ENCODE measurements at places on chromosomes 1 and 21.

DNA sequence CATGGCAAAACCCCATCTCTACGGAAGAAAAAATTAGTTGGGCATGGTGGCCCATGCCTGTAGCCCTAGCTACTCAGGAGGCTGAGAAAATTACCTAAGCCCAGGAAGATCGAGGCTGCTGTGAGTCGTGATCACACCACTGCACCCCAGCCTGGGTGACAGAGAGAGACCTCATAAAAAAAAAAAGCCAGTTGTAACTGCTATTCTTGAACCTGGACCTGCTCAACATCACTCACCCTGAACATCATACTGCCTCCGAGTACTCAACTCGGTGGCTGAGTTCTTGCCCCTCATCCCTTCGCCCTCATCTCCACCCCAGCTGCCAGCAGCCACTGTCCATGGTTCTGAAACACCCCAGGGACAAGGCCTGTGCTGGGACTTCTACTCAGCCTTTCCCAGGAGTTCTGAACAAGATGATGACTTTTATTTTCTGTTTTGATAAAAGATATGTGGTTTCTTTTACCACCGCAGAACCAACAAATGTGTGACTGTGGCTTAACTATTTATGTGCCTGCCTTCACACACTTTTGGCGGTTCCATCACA, 5.4 kb upstream of the DISP3 start:
- no peak for DNase-seq

GRCh38 chr1:223233019-223233409, 90.0 kb upstream of the TLR5 start:
- no peak for DNase-seq

- no peak for DNase-seq
These were observed 221.1 kb upstream of the PBX1 start for GRCh38 chr1:164337885-164338284.

DNA sequence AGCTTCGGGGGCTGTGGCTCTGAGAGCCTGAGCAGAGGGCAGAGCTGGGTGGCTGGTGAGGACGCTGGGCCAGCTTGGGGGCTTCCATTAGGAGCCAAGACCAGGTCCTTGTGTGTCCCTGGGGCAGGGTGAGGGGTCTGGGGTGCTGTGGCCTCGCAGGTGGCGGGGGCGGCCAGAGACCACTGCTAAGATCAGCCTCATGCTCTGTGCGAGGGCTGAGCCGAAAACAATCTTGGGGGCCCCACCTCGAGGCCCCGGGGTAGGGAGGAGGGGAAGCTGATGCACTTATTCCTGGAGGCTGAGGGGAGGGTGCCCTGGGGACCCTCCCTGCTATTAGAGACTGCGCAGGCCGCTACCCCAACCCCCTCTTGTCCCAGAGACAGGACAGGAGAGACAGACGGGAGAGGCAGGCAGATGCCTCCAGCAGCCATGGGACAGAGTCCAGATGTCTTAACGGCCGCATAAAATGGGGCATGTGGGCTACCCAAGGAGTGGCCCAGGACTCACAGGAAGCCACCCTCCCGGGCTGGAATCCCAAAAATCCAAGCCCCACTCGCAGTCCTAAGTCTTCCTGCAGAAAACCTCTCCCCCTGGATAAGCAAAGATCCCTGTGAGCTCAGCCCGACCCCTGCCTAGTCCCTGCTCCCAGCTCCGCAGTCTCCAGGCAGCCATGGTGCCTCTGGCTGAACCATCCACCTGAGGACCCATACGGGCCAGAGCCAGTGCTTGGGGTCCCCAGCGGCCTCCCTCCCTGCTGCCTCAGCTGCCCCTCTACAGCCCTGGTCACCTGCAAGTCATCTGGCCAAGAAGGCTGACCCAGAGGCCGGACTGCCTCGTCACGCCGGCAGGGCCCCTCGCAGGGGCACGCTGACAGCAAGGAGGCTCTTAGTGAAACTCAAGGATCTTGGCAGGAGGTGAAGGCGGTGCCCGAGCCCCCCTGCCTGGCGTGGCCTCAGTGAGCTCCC, 43.6 kb upstream of the COL18A1 start:
- DNase-seq, result no peak

GRCh38 chr1:200491103-200491502, 81.3 kb upstream of the ZNF281 start:
- no peak for DNase-seq

GRCh38 chr21:43597540-43598250, 61.6 kb downstream of the HSF2BP start:
- no peak for DNase-seq

DNA sequence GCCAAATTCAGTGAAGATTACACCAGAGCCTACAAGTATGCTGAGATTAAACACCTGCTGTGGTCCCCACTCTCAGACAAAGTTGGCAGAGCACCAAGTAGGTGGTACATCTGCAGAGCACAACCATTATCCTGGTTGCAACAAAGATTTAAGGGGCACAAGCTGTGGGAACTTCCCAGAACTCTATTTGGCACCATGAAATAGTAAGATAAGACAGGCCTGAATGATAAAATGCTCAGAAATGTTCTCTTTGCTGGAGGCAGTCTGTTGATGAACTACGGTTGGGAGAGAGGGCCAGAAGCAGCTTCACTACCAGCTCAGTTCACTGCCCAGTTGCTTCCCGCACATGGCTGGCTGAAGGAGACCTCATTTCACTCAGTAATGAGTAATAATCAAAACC, 19.9 kb downstream of the RPL5 start:
- no peak for DNase-seq

DNA sequence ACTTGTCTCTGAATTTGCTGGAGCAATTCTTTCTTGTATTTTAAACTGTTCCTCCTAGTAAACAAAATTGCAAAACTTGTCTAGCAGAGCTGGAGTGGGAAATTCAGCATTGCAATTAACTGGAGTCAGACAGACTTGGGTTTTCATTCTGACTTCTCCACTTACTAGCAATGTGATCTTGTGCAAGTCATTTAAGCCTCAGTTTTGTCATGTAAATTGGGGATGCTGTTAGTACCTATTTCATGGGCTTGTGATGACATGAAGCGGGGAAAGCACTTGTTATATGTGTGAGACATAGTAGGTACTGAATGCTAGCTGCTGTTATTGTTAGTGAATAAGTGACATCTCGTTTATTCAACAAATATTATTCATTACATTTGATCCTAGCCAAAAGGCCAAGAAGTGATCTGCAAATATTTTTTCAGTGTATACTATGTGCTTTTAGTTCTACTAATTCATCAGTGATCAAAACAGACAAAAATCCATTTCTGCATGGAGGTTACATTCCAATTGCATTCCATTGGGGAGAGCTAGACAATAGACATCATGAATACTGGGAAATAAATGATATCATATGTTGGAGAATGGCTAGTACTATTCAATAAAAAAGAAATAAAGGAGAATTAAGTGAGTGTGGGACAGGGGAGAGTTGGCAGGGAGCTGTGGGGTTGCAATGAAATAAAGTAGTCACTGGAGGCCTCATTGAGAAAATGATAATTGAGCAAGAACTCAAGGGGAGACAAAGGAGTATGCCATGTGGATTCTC, 47.1 kb downstream of the CACHD1 start:
- DNase-seq, result peak; percentile 55

DNA sequence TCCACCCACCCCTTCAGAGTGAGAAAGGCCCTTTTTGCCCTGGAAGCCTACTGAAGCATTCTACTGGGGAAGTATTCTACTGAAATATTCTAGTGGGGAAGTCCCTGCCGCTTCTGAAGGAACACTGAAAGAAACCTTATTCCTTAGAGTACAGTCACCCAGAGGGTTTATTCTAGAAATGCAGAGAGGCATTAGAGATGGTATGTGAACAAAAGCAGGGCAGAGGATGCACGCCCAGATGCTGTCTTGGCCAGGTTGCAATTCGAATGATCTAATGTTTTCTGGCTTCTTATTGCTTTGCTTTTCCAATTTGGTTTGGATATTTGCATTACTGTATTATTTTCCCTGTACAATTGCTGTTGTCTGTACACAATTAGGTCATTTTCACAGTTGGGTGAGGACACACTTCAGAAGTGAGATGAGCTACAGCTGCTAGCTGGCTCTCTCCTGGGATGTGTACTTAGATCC, 37.1 kb downstream of the CCN1 start:
- peak; percentile 18 for DNase-seq

GRCh38 chr1:88399690-88400089, 284.4 kb upstream of the PKN2 start:
- DNase-seq, result no peak

DNA sequence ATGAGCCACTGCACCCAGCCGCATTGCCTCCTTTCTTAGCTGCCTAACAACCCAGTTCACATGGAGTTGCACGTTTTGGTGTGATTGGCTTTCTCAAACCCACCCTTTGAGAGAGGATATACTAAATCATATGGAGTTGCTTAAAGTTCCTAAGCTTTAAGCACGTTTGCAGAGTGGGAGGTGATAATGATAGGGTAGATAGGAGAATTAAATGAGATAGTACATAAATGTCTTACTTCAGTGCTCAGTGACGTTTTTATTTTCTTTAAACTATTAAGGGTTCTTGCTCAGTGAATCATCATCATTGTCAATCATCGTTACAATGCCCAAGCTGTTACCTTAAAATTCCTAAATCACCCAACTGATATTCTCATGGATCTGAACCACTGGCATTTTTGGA, 2.9 kb upstream of the SH3D21 start:
- no peak for DNase-seq

DNA sequence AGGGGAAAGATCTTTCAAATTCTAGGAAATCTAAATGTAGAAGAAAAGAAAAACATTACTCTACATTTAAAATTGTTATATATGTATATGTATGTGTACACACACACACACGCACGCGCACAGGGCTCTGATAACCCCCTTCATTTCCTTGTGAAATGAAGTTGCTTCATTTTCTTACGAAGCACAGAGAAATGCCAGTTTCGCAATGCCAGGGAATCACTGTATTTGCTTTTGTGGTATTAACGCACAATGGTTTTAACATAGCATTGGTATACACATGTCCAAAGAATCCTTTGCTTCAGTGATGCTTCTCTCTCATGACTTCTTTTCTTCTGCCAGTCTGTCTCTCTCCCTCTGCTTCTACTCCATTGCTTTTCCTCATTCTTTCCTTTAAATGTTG, 8.4 kb upstream of the DDAH1 start:
- DNase-seq, result no peak

DNA sequence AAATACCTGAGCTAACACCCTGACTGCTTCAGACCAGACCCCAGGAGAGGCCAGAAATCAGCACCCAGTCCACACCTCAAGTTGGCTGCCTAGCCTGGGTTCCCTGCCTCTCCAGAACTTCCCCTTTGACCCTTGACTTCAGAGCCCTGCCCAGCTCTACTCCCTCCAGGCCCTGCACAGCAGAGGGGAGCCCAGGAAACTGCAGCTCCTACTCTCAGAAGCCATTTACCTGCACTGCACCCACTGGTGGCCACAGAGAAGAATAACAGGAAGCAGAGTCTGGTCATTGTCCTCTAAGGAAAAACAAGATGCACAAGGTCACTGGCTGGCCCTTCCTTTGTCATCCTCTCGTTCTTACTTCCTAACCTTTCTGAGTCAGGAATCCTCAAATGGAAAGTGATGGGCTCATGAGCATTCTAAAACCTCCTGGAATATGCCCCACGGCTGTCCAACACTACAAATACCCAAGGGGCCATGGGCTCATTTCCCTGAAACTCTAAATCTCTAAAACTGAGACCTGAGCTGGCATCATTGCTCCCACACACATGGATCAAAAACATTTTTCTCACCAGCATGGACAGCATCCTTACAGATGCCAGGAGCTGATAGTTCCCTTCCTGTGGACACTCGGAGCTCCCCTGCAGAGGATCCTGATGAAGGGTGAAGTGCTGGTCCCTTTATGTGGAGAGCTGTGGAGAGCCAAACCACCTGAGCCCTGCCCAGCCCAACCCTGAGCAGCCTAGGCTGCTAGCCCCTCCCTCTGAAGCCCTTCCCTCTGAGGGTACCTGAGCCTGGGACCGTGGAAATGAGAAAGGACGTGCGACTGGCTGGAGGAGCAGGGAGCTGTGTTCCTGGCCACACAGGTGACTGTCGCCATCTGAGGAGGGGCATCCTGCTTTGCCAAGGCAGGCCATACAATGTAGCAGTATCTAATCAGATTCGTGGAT, at the start of gene ITLN2:
Gene ITLN2 (minus strand): TSS at position 652 of the 947 bp plus-strand sequence. CDS start 68 bp downstream, at position 584.
- DNase-seq, result peak; percentile 36

GRCh38 chr1:71986160-71986559, 296.2 kb downstream of the NEGR1 start:
- no peak for DNase-seq

DNA sequence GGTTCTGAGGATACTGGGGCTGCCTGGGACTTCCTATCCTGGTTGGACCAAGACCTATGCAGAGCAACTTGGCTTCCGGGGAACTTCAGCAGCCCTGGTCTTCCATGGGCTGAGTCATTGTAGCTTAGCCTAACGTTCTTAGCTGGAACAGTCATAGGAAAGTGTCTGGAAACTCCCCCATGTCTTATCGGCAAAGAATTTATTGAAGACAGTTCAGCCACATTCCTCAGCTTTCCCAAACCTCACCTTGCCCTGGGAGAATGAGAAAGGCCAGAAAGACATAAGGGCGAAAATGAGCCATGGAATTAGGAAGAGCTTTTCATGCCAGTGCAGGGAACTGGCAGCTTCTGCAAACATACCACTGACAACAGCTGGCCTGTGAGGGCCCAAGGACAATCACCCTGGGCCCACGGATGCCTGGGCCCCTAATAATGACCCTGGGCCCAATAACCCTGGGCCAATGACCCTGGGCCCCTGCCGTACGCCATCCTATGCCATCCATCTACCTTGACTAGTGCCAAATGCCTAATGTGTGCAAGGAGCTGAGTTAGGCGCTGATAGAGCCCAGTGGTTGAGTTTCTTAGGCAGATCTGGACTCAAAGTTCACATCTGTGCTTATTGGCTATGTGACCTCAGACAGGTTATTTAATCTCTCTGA, 114.4 kb upstream of the GADD45A start:
- peak; percentile 98 for DNase-seq

- no peak for DNase-seq
These were observed 1682.7 kb downstream of the BRINP3 start for GRCh38 chr1:188794969-188795368.

DNA sequence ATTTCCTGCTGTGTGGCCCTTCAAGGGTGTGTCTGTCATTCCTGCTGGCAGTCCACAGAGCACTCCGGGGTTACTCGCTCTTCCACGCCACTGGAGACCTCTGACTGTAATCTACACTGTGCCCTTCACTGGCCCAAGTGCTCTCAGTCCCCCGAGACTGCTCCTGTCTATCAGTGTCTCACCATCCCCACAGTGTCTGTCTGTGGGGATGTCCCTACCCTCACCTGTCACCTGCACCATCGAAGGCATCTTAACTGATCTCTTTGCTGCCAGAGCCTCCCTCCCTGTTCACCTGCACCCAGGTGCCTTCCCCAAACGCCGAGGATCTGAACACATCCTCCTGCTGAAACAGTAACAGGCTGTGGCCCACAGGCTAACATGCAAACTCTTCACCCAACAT, 136.7 kb downstream of the MATN1 start:
- DNase-seq, result no peak

- no peak for DNase-seq
These were observed 52.9 kb downstream of the MPZL1 start for GRCh38 chr1:167774710-167775109.

Measured in RCC 7860 (cell line).